ENCODE measurements at places on chromosomes 3 and 15.

DNA sequence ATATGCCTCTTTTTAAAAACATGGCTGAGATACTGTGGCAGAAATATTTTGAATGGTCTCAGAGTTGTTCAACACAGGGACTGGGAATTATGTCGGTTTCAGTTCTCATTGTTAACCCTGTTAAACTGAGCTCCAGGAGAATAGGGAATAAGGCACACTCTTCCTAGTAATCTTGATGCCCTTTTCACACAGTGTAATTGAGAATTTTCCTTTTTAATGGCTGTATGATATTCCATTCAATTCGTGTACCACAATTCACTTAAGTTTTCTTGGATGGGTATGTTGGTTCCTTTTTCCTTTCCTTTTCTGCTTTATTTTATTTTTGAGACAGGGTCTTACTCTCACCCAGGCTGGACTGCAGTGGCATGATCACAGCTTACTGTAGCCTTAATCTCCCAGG is 33.7 kb upstream of the BCL2L10 start:
- no peak for DNase-seq
- no peak overlapping the region for H3K27ac ChIP-seq
- no peaks in the 10 kb centered on the region for H3K27me3 ChIP-seq
- H3K4me1 ChIP-seq = no peaks in the 10 kb centered on the region

GRCh38 chr15:38176155-38176554 is 76.5 kb upstream of the SPRED1 start:
- H3K36me3 ChIP-seq = no peaks in the 10 kb centered on the region
- no peak overlapping the region for H3K27ac ChIP-seq
- no peak for DNase-seq
- no peaks in the 10 kb centered on the region for H3K27me3 ChIP-seq
- no peaks in the 10 kb centered on the region for H3K4me1 ChIP-seq

DNA sequence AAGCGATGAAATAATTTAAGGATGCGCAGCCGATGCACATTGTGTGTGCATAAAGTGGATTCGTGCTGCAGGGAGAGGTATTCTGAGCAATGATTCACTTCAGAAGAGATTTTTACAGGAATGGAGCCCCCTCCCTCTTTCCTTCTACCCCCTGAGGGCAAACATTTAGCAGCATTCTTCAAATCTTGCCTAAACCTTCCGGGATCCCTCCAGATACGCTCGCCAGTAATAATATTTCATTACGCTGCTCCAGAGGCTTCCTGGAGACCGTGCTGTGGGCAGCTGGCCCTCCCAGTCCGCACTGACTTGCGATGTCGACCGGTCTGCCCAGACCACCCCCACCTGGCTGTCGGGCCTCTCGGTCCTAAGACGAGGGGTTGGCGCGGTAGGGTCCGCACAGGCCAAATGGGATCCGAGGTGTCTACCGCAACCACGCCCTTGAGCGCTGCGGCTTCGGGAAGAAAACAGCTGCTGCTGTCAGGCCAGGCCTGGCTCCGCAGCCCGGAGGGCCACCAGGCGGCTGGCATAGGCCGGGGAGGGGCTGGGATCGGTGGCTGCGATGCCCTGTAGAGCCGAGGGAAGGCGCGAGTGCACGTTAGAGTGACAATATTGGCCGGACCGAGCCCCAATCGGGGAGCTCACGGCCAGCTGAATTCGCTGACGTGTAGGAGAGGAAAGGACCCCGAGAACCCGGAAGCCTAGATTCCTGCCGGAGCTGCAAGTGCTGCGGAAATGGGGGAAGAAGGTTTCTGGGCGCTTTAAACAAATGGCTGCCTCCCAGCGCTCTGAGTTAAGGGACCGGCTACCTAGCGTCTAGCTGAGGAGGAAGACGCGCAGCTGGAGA is 14.3 kb downstream of the ZIC4 start:
- no peak overlapping the region for H3K4me3 ChIP-seq
- H3K27ac ChIP-seq = no peak overlapping the region
- no peaks in the 10 kb centered on the region for H3K4me1 ChIP-seq
- DNase-seq = peak; percentile 46
- H3K27me3 ChIP-seq = peaks cover 100% of the 10 kb centered on the region

- no peak overlapping the region for H3K27ac ChIP-seq
- no peaks in the 10 kb centered on the region for H3K27me3 ChIP-seq
- H3K36me3 ChIP-seq = peaks cover 15% of the 10 kb centered on the region
Measured at GRCh38 chr3:66239513-66240123, 18.8 kb downstream of the SLC25A26 start.

- no peak for DNase-seq
- no peaks in the 10 kb centered on the region for H3K27me3 ChIP-seq
- no peak overlapping the region for H3K4me3 ChIP-seq
- no peak overlapping the region for H3K27ac ChIP-seq
Measured at GRCh38 chr15:38638126-38638525, 73.5 kb upstream of the RASGRP1 start.

DNA sequence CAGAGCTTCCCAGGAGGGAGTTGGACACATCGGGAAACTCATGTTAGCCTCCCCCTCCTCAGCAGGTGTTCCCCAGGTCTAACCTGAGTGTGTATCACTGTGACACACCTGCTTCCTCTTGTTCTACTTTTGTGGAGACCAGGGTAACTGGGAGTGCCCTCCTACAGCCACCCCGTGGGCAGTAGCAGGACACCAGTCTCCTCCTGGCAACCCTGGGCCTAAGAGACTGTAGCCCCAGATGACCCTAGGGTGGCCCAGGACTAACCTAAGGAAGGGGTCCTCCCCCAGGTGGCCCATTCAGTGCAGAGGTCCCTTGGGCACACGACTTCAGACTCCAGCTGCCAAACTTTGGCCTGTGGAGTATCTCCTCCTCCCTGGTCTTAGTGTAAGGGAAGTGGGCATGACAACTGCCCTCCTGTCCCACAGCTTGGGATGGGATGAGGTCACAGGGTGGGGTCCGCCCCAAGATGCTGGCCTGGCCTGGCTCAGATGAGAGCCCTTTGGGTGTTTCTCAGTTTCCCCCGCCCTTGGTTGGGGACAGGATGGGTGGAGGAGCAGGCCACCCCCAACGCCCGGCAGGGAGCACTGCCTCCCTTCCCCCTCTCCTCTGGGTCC is 4.8 kb downstream of the CSK start:
- peak overlapping the region; percentile 28 for H3K27ac ChIP-seq
- no peak overlapping the region for H3K4me3 ChIP-seq
- no peaks in the 10 kb centered on the region for H3K36me3 ChIP-seq
- peaks cover 65% of the 10 kb centered on the region for H3K4me1 ChIP-seq
- no peaks in the 10 kb centered on the region for H3K27me3 ChIP-seq

DNA sequence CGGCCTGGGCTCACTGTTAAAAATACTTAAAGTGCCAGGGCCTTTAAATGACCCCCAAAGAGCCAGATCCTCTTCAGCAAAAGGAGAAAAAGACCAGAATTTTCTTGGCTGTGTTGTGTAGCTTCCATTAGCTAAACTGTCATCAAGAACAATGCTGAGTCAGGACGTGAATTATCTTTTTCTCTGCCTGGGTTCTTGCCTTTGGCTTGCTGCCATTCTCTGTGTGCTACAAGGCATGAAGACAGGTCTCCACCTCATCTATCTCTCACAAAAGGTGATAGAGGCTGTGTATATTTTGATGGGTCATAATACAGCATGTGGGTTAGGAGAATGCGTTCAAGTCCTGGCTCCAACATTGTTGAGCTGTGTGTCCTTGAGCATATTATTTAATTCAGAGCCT is 52.4 kb upstream of the SELENOK start:
- H3K27me3 ChIP-seq = no peaks in the 10 kb centered on the region
- no peak for DNase-seq
- no peaks in the 10 kb centered on the region for H3K4me1 ChIP-seq
- H3K36me3 ChIP-seq = no peaks in the 10 kb centered on the region
- no peak overlapping the region for H3K27ac ChIP-seq
- no peak overlapping the region for H3K4me3 ChIP-seq

- no peak for DNase-seq
- no peaks in the 10 kb centered on the region for H3K36me3 ChIP-seq
- H3K27me3 ChIP-seq = no peaks in the 10 kb centered on the region
- no peaks in the 10 kb centered on the region for H3K4me1 ChIP-seq
- no peak overlapping the region for H3K4me3 ChIP-seq
- no peak overlapping the region for H3K27ac ChIP-seq
Measured at GRCh38 chr3:180253283-180253682, 216.5 kb upstream of the PEX5L start.

DNA sequence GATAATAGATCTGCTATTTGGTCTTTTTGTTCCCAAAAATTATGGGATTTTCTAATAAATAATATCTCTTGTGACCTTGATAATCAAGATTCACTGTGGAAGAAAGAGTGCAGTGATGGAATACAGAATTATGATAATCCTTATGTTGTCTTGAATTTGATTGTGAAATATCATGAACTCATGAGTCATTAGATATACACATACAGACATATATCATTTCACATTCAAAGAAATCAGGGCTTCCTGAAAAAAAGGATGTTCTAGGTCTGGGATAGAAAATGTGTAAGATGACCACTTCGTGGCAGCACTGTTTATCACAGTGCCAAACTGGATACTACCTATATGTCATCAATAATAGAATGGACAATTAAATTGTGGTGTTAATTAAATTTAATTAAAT is 97.7 kb downstream of the DPH6 start:
- no peak for DNase-seq
- peaks cover 7% of the 10 kb centered on the region for H3K4me1 ChIP-seq
- H3K4me3 ChIP-seq = no peak overlapping the region
- H3K27ac ChIP-seq = no peak overlapping the region
- peaks cover 3% of the 10 kb centered on the region for H3K36me3 ChIP-seq
- no peaks in the 10 kb centered on the region for H3K27me3 ChIP-seq

Measured in lung (tissue), 17 donors.